ENCODE measurements at places on chromosomes 5 and 9.

- no peak for DNase-seq
Observed at GRCh38 chr9:4689021-4689420, 9.7 kb downstream of the CDC37L1 start.

GRCh38 chr5:87735923-87736322, 323.2 kb upstream of the CCNH start:
- DNase-seq: no peak

DNA sequence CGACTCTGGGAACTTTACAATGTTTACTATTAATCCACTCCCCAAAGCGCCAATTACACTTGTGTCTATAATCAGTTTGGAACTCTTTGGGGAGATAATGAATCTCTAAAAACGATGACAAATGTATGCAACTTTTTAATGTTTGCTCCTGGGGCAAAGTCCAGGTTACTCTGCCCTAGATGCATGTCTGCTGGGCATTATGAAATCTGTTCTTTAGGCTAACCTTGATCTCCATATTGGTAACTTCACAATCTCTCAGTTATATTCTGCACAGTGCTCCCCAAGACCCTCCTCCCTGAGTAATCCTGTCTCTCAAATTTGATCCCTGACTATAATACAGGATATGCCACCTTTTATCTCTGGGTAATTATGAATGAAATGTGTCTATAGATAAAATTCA, 152.2 kb upstream of the TRPM3 start:
- DNase-seq: no peak

DNA sequence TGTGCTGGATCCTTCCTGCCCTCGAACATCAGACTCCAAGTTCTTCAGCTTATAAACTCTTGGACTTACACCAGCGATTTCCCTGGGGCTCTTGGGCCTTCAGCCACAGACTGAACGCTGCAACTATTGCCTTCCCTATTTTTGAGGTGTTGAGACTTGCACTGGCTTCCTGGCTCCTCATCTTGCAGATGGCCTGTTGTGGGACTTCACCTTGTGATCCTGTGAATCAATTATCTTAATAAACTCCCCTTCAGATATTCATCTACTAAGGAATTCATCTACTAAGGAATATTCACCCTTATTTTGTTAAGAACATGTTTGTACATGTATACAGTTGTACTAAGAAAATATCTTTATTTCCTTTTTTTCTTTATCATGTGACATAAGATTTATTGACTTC, 1079.7 kb downstream of the CDH12 start:
- no peak for DNase-seq

DNA sequence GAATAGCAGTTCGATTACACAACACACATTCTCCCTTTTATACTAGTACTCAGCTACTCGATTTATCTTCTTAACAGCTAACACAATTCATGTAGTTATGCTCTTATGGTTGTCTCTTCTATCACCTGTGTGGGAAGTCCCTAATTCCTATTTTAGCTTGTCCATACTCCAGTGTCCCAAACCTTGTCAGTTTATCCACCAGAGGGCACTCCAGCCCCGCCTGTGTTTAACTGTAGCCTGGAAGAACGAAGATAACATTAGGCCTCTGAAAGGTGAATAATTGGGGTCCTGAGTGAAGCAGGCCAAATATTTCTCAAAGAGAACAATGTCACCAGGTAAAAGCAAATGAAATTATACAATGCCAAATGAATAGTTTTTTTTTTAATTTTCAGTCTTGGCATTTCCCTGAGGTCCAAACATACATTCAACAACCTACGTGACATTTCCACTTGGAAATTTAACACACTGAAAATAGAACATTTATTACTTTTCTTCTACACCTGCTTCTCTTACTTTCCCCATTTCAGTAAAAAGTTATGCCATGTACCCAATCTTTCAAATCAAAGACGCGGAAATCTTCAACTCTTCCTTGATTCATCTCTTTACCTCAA, 560.7 kb downstream of the HTR1A start:
- peak; percentile 31 for DNase-seq
